Stimulated activated naive CD4-positive, alpha-beta T cell treated with Interleukin-2 at 50 U/mL for 16 hours (primary cell): ENCODE measurements at places on chromosomes 13 and 19.

DNA sequence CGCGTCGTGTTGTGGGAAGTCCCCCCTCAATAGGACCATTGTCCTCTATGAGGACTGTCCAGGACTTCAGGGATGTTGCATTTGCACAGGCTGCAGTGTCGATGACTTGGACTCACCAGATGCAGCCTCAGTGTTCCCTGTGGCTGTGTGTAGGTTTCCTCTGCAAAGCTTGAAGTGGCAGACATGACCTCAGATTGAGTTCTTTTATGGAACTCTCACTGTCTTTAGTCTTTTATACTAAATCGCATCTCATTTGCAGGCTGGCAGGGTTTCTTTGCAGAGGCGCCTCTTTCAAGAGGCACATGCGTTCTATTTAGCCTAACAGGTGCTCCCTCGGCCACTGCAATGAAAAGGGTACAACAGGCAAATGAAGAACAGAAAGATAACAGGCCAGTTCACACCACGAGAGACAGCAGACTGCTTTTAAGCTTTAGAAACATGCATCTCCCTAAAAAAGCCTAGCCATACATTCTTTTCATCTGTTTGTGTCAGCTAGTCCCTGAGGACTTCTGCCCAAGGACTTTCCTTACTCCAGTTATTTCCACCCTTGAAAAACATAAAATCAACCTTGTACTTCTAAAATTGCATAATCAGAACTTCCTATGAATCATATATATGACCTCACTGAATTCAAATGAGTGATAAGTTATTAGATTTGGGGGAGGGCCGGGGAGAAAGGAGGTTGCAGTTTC lies 118.4 kb downstream of the RAB20 start:
- no peak for DNase-seq

- no peak for DNase-seq
Measured at GRCh38 chr13:44174769-44175425, 198.7 kb upstream of the SERP2 start.

DNA sequence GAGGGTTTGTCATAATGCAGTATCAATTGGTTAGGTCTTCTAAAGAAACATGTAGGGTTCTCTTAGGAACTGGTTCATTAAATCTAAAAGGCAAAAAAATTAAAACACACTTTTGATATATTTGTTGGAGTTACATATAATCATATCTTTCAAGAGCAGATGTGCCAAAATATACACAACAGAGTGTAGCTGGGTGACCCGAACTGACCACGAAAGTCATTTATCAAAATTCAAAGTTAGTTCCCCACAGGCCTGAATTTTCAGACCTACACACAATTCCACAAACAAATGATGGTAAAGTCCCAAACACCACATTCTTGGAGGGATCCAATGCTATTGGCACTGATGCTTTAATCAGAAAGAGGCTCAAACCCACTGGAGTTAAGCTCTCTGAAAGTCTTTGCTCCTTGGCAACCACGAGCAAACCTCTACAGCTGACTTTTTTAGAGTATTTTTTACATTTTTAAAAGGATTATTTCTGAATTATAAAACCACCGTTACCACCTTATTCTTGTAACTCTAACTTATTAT lies 50.9 kb downstream of the IRS2 start:
- no peak for DNase-seq

DNA sequence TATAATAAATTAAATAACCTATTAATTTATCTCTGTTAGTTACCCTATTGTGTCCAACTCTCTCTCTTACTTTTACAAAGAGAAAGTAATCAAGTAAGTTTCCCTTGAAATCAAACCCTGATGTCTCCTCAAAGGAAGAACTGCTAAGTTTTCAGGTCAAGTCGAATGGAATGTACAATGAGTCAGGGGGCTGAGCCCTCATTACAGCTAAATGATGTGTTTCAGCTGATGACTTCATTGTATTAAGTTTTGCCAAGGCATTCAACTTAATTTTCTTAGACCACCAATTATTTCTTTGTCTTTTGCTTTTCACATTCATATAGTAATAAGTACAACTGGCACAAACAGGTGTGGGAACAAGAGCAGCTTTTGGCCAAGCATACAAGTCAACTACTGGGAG lies 54.7 kb upstream of the DCT start:
- DNase-seq, result no peak

DNA sequence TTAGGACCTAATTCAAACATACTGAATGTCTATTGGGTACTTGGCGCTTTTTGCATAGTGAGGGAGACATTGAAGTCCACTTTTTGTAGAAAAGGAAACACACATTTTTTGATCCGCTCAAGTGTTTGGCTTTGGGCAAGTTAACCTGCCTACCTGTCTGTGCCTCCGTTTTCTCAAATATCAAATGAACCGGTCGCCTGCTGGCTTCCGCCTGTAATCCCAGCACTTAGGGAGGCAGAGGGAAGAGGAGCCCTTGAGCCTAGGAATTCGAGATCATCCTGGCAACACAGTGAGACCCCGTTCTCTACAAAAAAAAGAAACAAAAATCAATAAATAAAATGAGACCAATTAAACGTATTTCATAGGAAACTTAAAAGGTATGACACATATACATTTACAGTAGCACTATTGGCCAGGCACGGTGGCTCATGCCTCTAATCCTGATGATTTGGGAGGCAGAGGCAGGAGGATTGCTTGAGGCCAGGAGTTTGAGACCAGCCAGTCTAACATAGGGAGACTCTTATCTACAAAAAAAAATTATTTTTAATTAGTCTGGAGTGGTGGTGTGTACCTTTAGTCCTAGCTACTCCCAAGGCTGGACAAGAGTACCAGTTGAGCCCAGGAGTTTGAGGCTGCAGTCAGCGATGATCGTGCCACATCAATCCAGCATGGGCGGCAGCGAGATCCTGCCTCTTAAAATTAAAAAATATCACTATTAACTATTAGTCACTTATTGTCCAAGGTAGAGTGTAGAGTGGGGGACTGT lies 1.3 kb downstream of the RAD23A start:
- no peak for DNase-seq

GRCh38 chr13:36490055-36490454 lies 57.8 kb downstream of the CCNA1 start:
- DNase-seq, result no peak

GRCh38 chr13:43221611-43222010 lies 198.2 kb downstream of the DNAJC15 start:
- no peak for DNase-seq

- no peak for DNase-seq
Measured at GRCh38 chr19:2883686-2884439, 16.7 kb downstream of the ZNF556 start.

DNA sequence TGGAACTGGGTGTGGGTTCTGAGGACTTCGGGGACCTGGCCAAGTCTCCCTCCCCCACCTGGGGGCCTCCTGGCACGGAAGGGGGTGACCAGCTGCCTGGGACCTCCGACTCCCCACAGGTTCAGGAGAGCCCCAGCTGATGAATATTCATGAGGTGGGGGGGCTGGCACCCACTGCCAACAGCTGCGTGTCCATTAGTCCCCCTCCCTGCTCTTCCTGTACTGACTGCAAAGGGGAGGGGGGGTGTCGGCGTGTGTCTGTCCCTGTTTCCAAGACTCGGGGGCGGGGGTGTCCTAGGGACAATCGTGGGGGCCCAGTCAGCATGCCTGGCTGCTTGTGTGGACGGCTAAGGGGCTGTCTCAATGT lies 10.6 kb upstream of the NFIX start:
- no peak for DNase-seq

DNA sequence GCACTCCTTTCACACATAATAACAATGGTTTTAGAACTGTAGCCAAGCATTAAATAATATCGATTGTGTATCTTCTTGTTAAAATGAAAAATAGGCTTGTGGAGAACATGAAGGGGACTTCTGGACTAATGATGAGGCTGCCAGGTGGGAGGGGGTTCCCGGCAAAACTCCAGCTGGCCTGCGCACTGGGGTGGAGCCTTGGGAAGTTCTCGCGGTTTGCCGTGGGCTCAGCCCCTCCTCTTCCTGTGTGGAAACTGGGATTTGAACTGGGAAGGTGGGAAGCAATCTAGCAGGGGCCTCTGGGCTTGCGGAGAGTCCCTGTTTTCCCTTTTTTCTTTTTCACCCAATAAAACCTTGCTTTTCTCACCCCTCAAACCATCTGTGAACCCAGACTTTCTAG lies 113.7 kb upstream of the SLITRK1 start:
- no peak for DNase-seq

DNA sequence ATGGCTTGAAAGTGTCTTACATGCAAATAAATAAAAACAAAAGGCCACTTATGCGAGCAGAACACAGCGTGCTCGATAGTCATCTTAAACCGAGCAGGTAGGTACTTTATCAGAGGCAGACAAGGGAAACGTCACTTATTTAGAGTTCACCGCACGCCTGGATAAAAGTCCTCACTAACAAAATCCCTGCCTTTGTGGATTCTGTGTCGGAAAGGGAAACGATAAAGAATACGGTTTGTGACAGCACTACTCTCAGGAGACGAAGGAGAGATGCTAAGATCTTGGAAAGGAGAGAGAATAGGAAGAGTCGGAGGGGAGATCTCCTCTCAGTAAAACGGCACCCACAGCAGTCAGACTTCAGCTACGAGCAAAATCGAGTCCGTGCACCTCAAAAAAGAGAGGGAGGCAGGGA lies 581 bp downstream of the RCBTB1 start:
- DNase-seq, result no peak

GRCh38 chr13:48349525-48349924 lies 46.0 kb downstream of the RB1 start:
- DNase-seq, result no peak

DNA sequence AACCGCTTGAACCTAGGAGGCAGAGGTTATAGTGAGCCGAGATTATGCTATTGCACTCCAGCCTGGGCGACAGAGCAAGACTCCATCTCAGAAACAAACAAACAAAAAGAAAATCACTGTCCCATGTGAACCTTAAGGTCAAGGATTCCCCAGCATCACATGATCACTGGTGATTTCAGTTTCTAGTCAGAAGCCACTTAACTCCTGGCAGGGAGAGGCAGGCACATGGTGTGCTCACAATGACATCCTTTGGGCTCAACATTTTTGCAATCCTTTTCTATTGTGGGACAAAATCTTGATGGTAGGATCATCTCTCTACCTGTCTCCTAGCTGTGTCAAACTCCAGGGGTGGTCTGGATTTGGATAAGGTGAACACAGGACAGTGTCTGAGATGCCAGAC lies 12.1 kb downstream of the AKAP8 start:
- DNase-seq, result no peak

DNA sequence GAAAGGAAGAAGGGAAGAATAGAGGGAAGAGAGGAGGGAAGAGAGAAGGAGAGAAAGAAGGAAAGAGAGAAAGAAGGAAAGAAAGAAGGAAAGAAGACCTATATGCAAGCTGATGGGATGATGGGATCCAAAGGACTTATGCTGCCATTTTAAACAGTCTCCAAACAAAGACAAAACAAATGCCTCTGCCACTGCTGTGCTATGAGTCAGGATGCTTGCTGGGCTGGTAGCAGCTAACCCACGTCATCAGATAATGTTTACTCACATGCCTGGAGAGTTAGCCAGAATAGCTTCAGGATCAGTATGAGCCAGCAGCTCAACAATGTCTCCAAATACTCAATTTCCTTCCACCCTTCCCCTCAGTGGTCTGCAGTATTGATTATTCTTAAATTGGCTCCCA lies 12.0 kb upstream of the ZNF274 start:
- no peak for DNase-seq

DNA sequence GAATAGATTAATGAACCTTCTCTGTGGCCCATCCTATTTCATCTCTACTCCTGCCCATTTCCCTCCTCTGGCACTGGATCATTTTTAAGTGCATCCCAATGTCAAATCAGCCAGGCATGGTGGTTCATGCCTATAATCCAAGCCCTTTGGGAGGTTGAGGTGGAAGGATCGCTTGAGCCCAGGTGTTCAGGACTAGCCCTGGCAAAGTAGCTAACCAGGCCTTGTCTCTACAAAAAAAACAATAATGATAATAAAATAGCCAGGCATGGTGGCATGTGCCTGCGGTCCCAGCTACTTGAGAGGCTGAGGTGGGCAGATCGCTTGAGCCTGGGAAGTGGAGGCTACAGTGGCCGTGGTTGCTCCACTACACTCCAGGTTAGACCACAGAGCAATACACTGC lies 517.0 kb downstream of the MYO16 start:
- no peak for DNase-seq

DNA sequence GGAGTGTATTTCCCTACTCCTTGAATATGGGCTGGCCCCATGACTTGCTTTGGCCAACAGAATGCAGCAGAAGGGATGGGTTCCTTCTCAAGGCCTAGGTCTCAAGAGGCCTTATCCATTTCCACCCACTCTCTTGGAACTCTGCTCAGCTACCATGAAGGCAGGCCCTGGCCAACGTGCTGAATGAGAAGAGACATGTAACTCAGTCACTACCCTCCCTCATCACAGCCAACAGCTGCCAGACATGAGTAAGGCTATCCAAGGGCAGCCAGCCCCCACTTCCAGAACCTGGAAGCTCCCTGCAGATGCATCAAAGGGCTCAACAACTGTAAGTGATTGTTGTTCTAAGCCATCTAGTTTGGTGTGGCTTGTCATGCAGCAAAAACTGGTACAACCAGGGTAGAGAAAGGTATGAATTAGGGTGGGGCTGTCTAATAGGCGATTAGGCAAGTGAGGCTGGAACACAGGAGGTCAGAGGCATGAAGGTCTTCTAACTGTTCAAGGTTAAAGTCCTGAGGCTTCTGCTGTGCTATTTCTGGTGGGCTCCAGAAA lies 1.4 kb upstream of the RASL11A start:
- no peak for DNase-seq

- DNase-seq, result peak; percentile 12
Measured at GRCh38 chr19:46963093-46963734, 56.4 kb upstream of the NPAS1 start.

- no peak for DNase-seq
Measured at GRCh38 chr13:101917833-101918661, 465.6 kb downstream of the ITGBL1 start.

DNA sequence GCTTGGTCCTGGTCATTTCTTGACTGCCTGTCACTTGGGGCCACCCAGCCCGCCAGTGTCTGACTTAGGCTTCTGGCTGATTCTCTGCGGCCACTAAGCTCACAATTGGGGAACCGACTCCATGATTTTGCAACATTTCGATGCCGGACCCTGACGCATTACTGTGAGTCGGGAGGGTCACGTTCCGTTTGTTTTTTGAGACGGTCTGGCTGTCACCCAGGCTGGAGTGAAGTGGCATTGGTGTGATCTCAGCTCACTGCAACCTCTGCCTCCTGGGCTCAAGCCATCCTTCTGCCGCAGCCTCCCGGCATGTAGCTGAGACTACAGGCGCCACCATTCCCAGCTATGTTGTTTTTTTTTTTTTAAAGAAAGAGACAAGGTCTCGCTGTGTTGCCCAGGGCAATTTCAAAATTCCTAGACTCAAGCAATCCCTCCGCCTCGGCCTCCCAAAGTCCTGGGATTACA lies 3.2 kb upstream of the ADAT3 start:
- no peak for DNase-seq

DNA sequence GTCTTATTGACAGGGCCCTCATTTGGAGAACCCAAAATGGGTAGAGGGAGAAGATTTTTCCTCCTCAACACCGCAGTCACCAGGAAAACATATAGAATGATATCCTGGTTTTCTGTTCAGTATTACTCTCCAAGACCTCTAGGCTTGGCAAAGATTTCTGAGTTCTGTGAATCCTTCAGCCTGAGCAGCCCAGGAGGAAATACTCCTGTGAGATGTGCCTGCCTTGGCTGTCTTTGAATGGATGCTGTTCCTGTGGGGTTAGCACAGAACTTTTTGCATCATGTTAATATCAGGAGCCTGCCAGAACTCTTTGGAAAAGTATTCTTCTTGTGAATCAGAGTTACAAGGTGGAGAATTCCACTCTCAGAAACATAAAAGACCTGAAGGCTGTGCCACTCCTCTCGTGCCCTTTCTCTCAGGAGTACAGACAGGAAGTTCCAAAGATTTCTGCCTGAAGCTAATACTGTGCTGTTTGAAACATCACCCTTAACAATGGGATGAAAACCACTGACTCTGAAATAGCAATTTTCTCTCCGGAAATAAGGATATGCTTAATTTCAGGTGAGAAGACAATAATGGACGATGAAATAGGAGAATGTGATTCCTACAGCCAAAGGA lies 520.1 kb upstream of the NBEA start:
- DNase-seq, result no peak
